ENCODE measurements at places on chromosomes 13 and 19. TPM values are rescaled to one million over a fixed set of nuclear protein-coding genes. Genes with fewer than 3 reads are reported as not detected.

RHPN2 gene
- 68.5 TPM for total RNA-seq

SMIM44 gene
- total RNA-seq, result not detected

FUT3 gene
- not detected for total RNA-seq

SHFL gene
- total RNA-seq, result 7.4 TPM

LILRA5 gene
- not detected for total RNA-seq

NDUFB7 gene
- 207 TPM for total RNA-seq

ADAT3 gene
- total RNA-seq, result 5.8 TPM

PCSK4 gene
- total RNA-seq, result 0.41 TPM

SLC1A6 gene
- not detected for total RNA-seq

MAP4K1 gene
- total RNA-seq, result 0.73 TPM

CAMSAP3 gene
- total RNA-seq, result 5.1 TPM

PPM1N gene
- 7.4 TPM for total RNA-seq

FEM1A gene
- 5.5 TPM for total RNA-seq

ZNF787 gene
- total RNA-seq, result 54.2 TPM

SERTM1 gene
- total RNA-seq, result not detected

HSH2D gene
- total RNA-seq, result not detected

SCAMP4 gene
- 58.8 TPM for total RNA-seq

LHB gene
- total RNA-seq, result not detected

HNRNPM gene
- 276 TPM for total RNA-seq

ZNF208 gene
- total RNA-seq, result not detected

CCDC124 gene
- total RNA-seq, result 120 TPM

TEX101 gene
- total RNA-seq, result not detected
